HFFc6 (cell line): ENCODE measurements at places on chromosomes 1 and 21.

DNA sequence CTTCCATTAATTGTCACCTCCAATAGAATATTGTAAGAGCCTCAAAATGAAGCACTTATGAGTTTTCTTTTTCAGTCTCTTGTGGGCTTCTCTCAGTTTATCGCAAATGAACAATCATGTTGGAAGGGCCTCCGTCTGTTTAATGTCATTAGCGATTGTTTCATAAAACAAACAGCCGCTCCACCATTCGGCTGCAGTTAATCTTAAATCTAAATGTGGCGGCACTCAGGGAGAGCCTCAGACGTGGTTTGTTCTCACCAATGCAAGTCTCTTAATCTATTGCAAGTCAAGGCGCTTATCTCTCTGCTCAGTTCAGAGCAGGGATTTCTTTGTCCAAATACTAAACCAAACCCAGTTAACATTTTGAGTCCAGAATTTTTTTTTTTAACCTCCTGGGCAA, 34.9 kb upstream of the ESRRG start:
- H3K4me3 ChIP-seq: no peak overlapping the region
- DNase-seq: no peak
- no peak overlapping the region for H3K27ac ChIP-seq

DNA sequence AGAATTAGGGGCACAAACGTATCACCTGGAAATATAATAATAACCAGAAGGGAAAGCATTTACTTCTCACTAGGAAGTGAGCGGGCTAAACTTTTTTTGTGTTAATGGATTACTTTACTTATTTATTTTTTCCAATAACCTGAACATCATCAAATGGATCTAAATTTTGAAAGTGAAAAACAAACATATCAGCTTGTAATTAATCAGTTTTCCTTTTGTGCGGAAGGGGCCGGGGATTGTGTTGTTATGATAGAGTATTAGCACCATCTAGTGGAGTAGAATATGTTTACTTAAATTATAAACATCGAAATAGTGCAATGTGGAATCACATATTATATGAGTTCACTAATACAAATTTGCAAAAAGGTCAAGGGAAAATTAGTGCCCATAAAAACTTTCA, 9.0 kb downstream of the CFH start:
- peaks cover 29% of the 10 kb centered on the region for H3K4me1 ChIP-seq
- DNase-seq: peak; percentile 25
- no peak overlapping the region for H3K27ac ChIP-seq
- H3K4me3 ChIP-seq: peak overlapping the region; percentile 54; the same call in 1 of the 2 replicates
- no peaks in the 10 kb centered on the region for H3K36me3 ChIP-seq

GRCh38 chr1:27071049-27071416, 58.4 kb upstream of the TENT5B start:
- DNase-seq: peak; percentile 44
- peaks cover 14% of the 10 kb centered on the region for H3K4me1 ChIP-seq
- no peaks in the 10 kb centered on the region for H3K36me3 ChIP-seq
- peaks cover 8% of the 10 kb centered on the region for H3K27me3 ChIP-seq
- H3K4me3 ChIP-seq: no peak overlapping the region

- peak overlapping the region; percentile 92 for H3K4me3 ChIP-seq
- H3K36me3 ChIP-seq: no peaks in the 10 kb centered on the region
- no peak for DNase-seq
- H3K4me1 ChIP-seq: peaks cover 35% of the 10 kb centered on the region
- H3K27ac ChIP-seq: peak overlapping the region; percentile 95
Observed at GRCh38 chr1:10209590-10209904, 823 bp upstream of the KIF1B start.

GRCh38 chr1:25204797-25205480, 27.4 kb downstream of the SYF2 start:
- H3K36me3 ChIP-seq: no peaks in the 10 kb centered on the region
- no peak overlapping the region for H3K27ac ChIP-seq
- DNase-seq: peak; percentile 74
- peaks cover 18% of the 10 kb centered on the region for H3K4me1 ChIP-seq
- peaks cover 34% of the 10 kb centered on the region for H3K27me3 ChIP-seq

GRCh38 chr1:216247937-216248336, 175.3 kb downstream of the USH2A start:
- no peak overlapping the region for H3K27ac ChIP-seq
- no peaks in the 10 kb centered on the region for H3K36me3 ChIP-seq
- H3K4me3 ChIP-seq: no peak overlapping the region
- peaks cover 14% of the 10 kb centered on the region for H3K4me1 ChIP-seq
- H3K27me3 ChIP-seq: no peaks in the 10 kb centered on the region; the same call in 1 of the 2 replicates

- H3K27ac ChIP-seq: peak overlapping the region; percentile 83
- H3K27me3 ChIP-seq: peaks cover 22% of the 10 kb centered on the region
- peak; percentile 50 for DNase-seq
- peaks cover 4% of the 10 kb centered on the region; the same call in 1 of the 2 replicates for H3K36me3 ChIP-seq
- H3K4me1 ChIP-seq: peaks cover 10% of the 10 kb centered on the region
- peak overlapping the region; percentile 80 for H3K4me3 ChIP-seq
Observed at GRCh38 chr21:44846485-44847260, 26.8 kb downstream of the PTTG1IP start.

GRCh38 chr1:158149175-158149574, 31.5 kb upstream of the CD1D start:
- H3K36me3 ChIP-seq: no peaks in the 10 kb centered on the region; the same call in 1 of the 2 replicates
- DNase-seq: no peak
- peak overlapping the region; percentile 35 for H3K27ac ChIP-seq
- H3K4me3 ChIP-seq: peak overlapping the region; percentile 88
- H3K4me1 ChIP-seq: peaks cover 75% of the 10 kb centered on the region

GRCh38 chr21:31337996-31338907, 5.8 kb downstream of the TIAM1 start:
- no peak for DNase-seq
- no peak overlapping the region for H3K27ac ChIP-seq
- H3K27me3 ChIP-seq: no peaks in the 10 kb centered on the region; the same call in 1 of the 2 replicates
- H3K4me3 ChIP-seq: no peak overlapping the region
- no peaks in the 10 kb centered on the region for H3K36me3 ChIP-seq

- peak overlapping the region; percentile 28 for H3K27ac ChIP-seq
- no peak overlapping the region for H3K4me3 ChIP-seq
- peaks cover 28% of the 10 kb centered on the region for H3K36me3 ChIP-seq
Observed at GRCh38 chr1:161206411-161207140, 4.4 kb downstream of the NDUFS2 start.

DNA sequence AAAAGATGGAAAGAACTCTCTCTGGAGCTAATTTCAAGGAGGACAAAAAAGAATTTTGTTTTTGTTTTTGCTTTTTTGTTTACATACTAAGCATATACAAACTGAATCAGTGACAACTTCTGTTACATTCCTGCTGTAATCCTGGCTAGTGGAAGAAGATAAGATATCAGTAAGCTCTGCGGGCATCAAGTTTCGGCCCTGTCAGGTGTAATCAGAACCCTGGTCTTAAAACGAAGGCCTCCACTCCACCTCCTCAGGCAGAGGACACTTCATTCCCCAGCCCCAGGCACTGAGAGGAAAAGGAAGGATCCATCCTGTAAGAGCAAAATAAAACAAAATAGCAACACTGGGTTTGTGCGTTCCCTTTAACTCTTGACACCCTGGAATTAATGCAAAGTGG, 88.9 kb upstream of the ARHGAP29 start:
- peak overlapping the region; percentile 70 for H3K4me3 ChIP-seq
- no peaks in the 10 kb centered on the region for H3K27me3 ChIP-seq
- H3K36me3 ChIP-seq: no peaks in the 10 kb centered on the region
- H3K4me1 ChIP-seq: peaks cover 100% of the 10 kb centered on the region
- DNase-seq: no peak

- no peak for DNase-seq
- no peaks in the 10 kb centered on the region for H3K4me1 ChIP-seq
- H3K27ac ChIP-seq: no peak overlapping the region
Observed at GRCh38 chr1:104195395-104195794, 445.7 kb downstream of the AMY1C start.

- peaks cover 13% of the 10 kb centered on the region for H3K36me3 ChIP-seq
- H3K27ac ChIP-seq: peak overlapping the region; percentile 82
- H3K27me3 ChIP-seq: peaks cover 5% of the 10 kb centered on the region
- H3K4me3 ChIP-seq: peak overlapping the region; percentile 44
- peak; percentile 50 for DNase-seq
- peaks cover 69% of the 10 kb centered on the region for H3K4me1 ChIP-seq
Observed at GRCh38 chr1:109979489-109980091, 5.0 kb upstream of the AHCYL1 start.

GRCh38 chr1:213227458-213227857, 176.4 kb downstream of the RPS6KC1 start:
- no peak overlapping the region for H3K4me3 ChIP-seq
- no peak overlapping the region for H3K27ac ChIP-seq
- H3K27me3 ChIP-seq: no peaks in the 10 kb centered on the region; the same call in 1 of the 2 replicates
- peaks cover 26% of the 10 kb centered on the region for H3K4me1 ChIP-seq
- DNase-seq: no peak

GRCh38 chr1:150995896-150996295, 10.8 kb downstream of the MINDY1 start:
- DNase-seq: peak; percentile 47
- peaks cover 24% of the 10 kb centered on the region for H3K4me1 ChIP-seq
- no peak overlapping the region; the same call in 1 of the 2 replicates for H3K4me3 ChIP-seq
- H3K36me3 ChIP-seq: peaks cover 4% of the 10 kb centered on the region; the same call in 1 of the 2 replicates
- H3K27me3 ChIP-seq: peaks cover 1% of the 10 kb centered on the region; the same call in 1 of the 2 replicates

DNA sequence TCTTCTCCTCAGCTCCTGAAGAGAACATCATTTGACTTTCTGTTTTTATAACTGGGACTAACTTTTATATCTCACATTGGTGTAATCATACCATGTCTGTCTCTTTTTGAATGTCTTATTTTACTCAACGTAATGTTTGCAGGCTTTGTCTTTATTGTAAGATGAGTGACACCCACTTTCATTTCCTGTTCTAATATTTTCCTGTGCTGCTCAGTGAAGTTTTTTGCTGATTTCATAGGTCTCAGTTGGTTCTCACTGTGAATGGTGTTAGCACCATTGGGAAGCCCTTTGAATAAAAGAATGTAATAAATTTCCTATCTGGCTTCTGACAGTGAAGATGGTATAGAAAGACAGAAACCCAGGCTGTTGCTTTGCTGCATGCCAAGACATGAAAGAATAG, 84.0 kb downstream of the RAVER2 start:
- H3K36me3 ChIP-seq: 0 out of 2 replicates have a peak, but pooled peaks cover 8% of the 10 kb centered on the region
- H3K27me3 ChIP-seq: peaks cover 2% of the 10 kb centered on the region; the same call in 1 of the 2 replicates
- no peak overlapping the region for H3K4me3 ChIP-seq
- peaks cover 7% of the 10 kb centered on the region for H3K4me1 ChIP-seq
- no peak for DNase-seq
- H3K27ac ChIP-seq: no peak overlapping the region

DNA sequence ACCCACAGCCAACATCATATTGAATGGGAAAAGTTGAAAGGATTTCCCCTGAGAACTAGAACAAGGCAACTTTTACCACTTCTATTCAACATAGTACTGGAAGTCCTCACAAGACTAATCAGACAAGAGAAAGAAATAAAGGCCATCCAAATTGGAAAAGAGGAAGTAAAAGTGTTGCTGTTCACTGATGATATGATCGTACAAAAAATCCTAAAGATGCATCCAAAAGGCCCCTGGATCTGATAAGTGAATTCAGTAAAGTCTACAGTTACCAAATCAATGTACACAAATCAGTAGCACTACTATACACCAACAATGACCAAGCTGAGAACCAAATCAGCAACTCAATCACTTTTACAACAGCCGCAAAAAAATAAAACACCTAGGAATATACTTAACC, 28.3 kb downstream of the RAB3GAP2 start:
- H3K27ac ChIP-seq: no peak overlapping the region
- H3K4me3 ChIP-seq: no peak overlapping the region
- no peaks in the 10 kb centered on the region for H3K27me3 ChIP-seq
- no peaks in the 10 kb centered on the region for H3K4me1 ChIP-seq

DNA sequence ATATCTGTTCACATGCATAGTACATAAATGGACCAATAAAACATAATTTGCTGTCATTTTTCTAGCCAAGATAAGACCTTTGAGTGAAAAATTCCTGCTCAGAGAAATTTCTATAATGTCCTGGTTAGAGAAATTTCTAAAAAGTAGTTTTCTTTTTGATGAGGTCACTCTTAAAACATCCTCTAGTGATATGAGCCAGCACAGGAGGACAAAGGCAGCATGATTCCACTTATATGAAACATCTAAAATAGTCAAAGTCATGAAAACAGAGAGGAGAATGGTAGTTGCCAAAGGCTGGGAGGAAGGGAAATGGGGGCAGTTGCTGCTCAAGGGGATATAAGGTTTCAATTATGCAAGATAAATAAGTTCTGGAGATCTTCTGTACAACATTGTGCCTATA, 239.4 kb downstream of the BACH1 start:
- H3K4me1 ChIP-seq: peaks cover 22% of the 10 kb centered on the region
- peaks cover 2% of the 10 kb centered on the region; the same call in 1 of the 2 replicates for H3K27me3 ChIP-seq
- H3K4me3 ChIP-seq: no peak overlapping the region
- no peaks in the 10 kb centered on the region for H3K36me3 ChIP-seq
- peak overlapping the region; percentile 30 for H3K27ac ChIP-seq

GRCh38 chr1:27539901-27540861, 50.2 kb upstream of the WASF2 start:
- peaks cover 94% of the 10 kb centered on the region for H3K4me1 ChIP-seq
- H3K36me3 ChIP-seq: peaks cover 29% of the 10 kb centered on the region
- peak overlapping the region; percentile 97 for H3K27ac ChIP-seq
- peak overlapping the region; percentile 67 for H3K4me3 ChIP-seq
- H3K27me3 ChIP-seq: peaks cover 14% of the 10 kb centered on the region

- no peaks in the 10 kb centered on the region; the same call in 1 of the 2 replicates for H3K27me3 ChIP-seq
- H3K27ac ChIP-seq: no peak overlapping the region
- H3K36me3 ChIP-seq: no peaks in the 10 kb centered on the region
- no peak for DNase-seq
Observed at GRCh38 chr1:231693361-231694074, 66.9 kb downstream of the DISC1 start.

DNA sequence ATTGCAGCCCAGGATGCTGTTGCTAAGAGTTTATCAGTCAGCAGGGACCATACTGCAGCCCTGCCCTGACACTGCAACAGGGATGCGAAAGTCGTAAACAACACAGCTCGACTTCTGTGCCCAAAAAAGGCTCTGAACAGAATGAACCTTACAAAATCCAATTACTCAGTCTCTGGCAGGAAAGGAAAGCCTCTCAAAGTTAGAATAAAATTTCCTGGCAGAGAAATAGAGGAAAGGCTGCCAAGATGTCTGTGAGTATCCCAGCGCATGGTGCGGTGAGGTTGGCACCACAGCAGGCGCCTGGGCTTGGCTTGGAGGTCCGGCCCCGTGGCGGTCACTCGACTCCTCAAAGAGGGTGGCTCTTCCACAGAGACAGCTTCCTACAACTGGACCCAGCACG, 185.8 kb downstream of the PCP4 start:
- H3K27ac ChIP-seq: no peak overlapping the region
- peaks cover 6% of the 10 kb centered on the region; the same call in 1 of the 2 replicates for H3K36me3 ChIP-seq
- peaks cover 21% of the 10 kb centered on the region for H3K4me1 ChIP-seq
- H3K27me3 ChIP-seq: no peaks in the 10 kb centered on the region
- DNase-seq: no peak
- no peak overlapping the region for H3K4me3 ChIP-seq
